ENCODE measurements at places on chromosomes 4 and X.

DNA sequence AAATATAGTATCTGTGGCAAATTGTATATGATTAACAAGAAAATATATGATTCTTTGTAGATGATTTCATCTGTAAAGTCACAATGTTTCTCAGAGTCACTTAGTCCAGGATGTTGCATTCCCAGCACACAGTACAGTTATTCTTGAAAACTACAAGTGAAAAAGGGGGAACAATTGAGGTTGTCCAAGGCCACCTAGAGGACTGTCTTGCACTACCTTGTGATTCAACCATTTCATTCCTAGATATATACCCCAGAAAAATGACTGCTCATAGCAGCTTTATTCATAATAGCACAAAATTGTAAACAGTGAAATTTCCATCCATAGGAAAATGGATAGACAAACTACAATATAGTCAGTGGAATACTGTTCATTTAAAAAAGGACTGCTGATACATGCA is 16.0 kb downstream of the C4orf33 start:
- DNase-seq: no peak

DNA sequence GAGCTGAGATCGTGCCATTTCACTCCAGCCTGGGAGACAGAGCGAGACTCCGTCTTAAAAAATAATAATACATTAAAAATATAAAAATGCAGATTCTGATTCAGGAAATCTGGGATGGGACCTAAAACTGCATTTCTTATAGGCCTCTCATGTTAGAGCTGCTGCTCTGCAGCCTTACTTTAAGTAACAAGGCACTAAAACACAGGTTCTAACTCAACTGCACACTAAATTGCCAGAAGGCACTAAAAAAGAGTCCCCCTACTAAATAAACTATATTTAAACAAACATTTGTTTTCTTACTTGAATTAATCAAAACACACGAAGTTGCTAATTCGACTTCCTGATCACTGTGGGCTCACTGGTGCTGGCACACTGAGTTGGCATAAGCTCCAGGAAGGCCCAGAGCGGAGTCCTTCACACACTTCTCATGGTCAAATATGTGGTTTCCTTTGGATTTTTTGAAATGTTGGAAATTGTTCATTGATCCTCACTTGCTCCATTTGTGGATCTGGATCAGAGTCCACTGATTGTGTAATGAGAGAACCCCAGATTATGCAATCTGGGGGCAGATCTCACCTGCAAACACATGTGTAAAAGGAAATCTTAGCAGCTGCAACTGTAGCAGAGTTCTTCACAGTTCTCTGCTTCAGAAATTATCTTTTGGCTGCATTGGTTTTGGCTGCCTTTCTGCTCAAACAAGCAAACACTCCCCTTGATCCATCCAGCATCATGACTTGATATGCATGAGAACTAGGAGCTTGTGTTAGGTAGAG is 59.3 kb downstream of the AFF1 start:
- DNase-seq: no peak

GRCh38 chrX:139795196-139795595 is 87.2 kb upstream of the MCF2 start:
- no peak for DNase-seq

GRCh38 chrX:117969782-117970181 is 146.8 kb downstream of the KLHL13 start:
- DNase-seq: no peak

DNA sequence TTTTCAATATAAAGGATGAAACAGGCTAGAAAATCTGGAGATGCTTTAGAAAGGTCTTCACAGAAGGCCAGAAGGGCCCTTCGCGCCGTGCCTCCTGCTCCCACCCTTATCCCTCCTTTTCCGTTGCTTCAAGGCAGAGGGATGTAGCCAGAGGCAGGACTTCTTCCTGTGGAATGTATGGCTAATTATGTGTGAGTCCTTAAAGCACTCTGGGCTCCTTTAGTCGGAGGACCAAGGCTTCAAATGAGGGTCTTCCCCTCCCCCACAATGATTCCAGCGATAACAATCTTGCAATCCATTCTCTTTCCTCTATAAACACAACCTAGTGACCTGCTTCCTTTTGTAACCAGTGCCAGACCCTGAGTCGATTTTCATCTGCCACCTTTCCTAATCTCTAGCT is 103.5 kb downstream of the GPC3 start:
- DNase-seq: no peak

DNA sequence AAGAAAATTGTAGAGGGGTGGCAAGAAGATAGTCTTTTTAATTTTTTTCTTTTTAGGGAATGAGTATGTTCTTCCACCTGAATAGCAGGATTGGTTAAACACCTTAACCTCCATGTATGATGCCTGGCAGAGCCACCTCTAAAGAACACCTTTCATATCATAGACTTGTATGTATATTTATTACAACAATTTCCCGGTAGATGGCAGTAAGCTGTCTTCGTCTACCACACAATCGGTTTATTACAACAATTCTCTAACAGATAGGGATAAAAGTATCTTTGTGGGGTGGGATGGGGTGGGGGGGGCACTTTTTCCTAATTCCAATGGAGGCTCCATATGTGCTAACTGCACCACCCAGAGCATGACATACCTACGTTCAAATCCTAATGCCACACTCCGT is 255.5 kb downstream of the LDB2 start:
- no peak for DNase-seq
